ENCODE measurements at places on chromosomes 3 and 15.

DNA sequence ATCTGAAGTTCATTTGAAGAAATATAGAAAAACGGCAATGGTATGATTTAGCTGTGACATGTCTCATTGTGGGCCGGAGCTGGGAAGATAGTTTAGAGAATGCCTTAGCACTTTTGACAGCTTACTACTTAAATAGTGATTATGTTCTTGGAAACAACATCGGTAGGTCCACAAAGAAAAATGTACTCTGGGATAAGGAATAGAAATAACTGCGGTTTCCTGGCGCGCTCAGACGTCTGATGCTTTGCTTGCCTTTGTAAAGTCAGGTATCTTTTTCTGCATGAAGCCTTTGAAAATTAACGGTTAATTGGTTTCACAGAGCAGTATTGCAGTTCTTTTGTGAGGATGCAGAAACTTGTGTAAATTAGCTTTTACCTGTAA, 1.4 kb downstream of the USP3 start:
- no peak for DNase-seq

DNA sequence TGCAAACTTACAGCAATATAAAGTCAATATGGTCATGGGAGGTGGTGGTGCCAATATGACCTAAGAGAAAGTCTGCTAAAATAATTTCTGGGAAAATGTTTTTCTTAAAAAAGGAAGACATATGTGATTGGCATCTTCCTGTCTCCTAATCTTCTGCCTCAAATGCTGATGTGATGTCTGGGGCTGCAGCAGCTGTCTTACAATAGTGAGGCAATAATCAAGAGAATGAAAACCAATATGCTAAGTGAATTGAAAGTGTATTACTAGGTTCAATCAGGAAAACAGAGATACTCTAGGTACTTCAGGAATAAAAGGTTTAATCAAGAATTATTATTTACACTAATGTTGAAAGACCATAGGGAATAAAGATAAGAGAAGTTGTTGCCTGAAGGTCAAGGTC, 7.2 kb upstream of the STT3B start:
- DNase-seq, result no peak

GRCh38 chr15:74540161-74540760, 759 bp upstream of the ARID3B start:
- no peak for DNase-seq

DNA sequence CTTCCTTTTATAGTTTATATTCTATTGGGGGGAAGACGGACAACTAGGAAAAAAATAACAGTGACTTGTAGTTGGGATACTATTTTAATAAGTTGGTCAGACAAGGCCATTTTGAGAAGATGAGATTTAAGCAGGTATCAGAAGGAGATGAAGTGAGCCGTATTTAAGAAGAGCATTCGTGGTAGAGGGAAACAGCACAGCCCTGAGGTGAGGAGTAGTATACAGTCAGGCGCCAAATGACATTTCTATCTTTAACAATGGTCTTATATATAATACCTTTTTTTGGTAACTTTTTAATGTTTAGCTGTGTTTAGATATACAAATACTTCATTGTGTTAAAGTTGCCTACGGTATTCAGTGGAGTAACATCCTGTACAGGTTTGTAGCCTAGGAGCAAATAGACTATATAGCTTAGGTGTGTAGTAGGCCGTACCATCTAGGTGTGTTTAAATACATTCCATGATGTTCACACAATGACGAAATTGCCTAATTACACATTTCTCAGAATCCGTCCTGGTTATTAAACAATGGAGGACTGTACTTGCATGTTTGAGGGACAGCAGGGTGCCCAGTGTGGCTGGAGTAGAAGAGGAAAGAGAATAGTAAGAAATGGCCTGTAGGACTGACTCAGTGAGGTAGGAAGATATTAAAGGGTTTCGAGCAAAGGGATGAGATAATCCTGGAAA, 1.6 kb downstream of the NKTR start:
- no peak for DNase-seq

DNA sequence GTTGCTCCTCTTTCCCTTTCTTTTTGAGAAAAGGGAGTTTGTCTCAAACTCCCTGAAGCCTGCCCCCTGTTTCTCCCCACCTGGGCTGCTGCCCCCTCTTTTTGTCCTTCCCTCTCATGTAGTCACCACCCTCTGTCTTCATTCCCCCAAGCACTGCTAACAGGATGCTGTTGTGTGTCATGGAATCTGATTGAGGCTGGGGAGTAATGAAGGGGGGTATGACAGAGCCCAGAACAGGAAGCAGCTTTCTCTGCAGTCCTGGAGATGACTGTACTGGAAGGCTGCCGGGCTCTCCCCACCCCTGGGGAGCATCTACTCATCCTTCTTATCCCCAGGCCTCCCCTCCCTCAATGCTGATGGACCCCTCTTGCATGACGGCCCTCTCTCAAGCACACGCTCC, 181.6 kb downstream of the ABHD5 start:
- DNase-seq, result no peak

DNA sequence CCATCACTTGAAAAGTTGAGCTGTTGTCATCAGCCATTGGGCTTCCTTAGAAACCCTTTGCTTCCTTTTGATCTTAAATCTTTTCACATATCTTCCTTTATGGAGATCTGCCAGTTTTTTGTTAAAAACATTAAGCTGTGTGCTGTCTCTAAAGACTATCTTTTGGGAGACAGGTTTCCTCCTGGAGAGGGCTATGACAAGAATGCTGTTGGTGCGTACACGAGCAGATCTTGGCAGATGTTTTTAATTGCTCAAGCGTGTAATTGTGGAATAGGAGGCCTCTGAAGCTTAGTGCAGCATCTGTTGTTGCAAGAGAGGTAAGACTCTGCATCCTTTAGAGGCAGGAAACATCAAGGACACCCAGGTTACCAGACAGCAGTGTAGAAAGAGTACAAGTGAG, 56.8 kb downstream of the PHLDB2 start:
- DNase-seq, result no peak

- DNase-seq, result no peak
Observed at GRCh38 chr3:140576449-140576848, 101.4 kb upstream of the TRIM42 start.

DNA sequence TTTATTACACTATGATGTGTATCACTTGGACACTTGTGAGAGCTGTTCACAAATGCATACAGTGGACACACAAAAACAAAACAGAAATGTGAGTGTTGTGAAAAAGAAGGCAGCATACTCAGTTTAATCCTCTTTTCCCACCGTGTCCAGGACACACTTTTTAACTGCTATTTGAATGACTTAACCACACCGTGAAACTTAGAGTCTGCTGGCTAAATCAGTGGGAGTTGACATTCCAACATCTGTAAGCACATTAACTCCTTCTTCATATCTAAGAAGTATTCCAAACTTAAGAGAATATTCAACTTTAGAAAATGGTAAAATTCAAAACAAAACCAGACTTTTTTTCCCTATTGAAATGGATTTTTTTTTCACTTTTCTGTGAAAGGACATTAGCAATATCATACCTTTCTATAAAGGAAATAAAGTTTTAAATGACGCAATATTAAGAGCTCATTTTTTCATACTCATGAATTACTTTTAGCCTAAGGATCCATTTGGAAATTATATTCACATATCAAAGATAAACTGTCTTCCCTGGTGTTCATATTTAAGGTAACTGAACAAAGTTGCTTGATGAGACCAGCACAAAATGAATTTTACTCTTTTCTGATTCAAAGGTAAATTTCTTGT, 316.6 kb downstream of the RBMS3 start:
- no peak for DNase-seq

DNA sequence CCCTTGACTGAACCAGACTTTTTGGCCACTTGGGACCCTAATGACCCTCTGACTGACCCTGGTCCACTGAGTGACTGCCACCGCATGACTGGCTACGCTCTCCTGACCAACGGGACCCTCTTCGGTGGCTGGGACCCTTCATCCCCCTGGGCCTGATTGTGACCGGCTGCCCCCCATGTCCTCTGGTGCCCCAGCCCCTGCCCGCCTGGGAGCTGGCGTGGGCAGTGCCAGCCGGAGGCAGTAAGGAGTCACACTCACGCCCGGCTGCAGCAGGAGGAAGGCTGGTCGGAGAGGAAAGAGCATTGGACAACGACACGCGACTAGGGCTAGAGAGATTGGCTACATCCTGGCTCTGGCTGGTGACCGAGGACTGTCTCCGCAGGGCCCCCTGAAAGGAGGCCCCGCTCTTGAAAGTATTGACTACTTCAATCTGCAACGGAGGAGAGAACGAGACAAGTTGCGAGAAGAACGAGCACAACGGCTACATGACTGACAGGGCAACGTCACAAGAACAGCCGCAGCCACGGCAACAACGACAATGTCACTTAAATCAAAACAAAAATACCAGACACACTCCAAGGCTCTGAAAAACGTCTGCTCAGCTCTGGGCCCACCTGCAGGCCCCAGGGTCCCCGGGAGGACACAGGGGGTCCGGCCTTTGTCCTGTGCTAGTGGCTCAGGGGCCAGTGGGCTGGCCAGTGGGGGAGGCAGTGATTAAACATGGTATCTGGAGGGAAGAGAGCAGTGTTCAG, 15.1 kb upstream of the SEC13 start:
- no peak for DNase-seq

GRCh38 chr3:94285872-94286271, 223.0 kb downstream of the NSUN3 start:
- no peak for DNase-seq

DNA sequence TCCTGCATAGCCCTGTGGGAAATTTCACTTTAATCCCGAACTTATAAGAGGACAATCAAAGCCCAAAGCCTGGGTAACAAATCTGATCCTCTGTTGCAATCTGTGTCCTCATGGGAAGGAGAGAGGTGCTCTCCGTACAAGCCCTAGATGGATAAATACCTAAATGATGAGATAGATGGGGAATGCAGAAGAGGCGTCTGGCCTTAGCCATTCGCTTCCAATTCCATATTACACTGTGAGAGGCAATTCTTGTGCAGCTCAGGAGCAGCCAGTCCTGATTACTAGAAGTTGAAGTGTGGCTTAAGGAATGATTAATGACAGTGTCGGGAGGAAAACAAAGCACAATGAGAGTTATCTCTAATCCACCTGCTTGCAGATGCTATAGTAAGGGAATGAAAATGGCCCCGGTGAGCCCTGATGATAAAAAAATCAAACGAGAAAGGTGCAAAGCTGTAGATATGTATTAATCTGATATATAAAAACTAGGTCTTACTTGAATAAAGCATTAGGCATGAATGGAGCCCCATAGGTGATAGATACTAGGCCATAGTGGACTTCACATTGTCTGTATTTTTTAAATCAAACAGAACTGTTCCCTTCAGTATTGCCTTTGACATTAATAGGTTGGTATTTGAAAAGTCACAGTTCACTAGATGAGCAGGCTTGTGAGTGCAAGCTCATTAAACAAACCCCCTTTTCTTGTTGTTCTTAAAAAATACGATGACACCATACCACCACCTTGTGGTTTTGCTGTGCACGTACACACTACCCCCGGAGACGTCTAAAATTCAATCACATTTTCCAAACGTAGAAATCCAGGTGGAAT, 54.2 kb upstream of the TMCO5A start:
- no peak for DNase-seq

- no peak for DNase-seq
Observed at GRCh38 chr3:73999501-73999900, 374.8 kb upstream of the PDZRN3 start.

DNA sequence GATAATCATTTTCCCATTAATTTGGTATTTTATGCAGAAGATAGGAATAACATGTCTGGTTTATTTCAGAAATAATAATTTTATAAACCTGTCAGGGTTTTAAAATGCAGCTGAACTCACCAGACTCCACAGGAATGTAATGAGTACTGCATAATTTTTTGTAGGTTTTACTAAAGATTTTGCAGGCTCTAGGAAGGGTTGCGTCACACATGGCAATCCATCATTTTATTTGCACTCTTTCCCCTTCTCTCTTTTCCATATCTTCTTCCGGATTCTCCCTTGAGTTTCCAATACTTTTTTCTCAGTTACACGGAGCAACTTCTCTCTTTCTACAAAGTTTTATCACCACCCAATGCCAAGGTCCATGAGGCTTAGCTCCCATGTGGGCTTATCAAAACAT, 234.7 kb downstream of the NFKBIZ start:
- no peak for DNase-seq

- DNase-seq, result no peak
Observed at GRCh38 chr15:84961707-84962106, 19.9 kb upstream of the PDE8A start.

GRCh38 chr3:32138545-32139104, 32.2 kb downstream of the GPD1L start:
- no peak for DNase-seq

DNA sequence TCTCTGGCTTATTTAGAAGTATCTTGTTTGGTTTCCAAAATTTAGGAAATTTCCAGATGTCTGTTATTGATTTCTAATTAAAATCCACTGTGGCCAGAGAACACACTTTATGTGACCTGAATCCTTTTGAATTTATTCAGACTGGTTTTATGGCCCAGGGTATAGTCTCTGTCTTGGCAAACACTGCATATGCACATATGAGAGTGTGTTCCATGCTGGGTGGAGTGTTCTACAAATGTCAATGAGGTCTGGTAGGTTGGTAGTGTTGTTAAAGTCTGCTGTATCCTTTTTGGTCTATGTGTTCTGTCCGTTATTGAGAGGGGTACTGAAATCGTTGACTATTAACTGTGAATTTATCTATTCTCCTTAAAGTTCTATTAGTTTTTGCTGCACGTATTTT, 30.2 kb downstream of the PGPEP1L start:
- DNase-seq, result no peak

DNA sequence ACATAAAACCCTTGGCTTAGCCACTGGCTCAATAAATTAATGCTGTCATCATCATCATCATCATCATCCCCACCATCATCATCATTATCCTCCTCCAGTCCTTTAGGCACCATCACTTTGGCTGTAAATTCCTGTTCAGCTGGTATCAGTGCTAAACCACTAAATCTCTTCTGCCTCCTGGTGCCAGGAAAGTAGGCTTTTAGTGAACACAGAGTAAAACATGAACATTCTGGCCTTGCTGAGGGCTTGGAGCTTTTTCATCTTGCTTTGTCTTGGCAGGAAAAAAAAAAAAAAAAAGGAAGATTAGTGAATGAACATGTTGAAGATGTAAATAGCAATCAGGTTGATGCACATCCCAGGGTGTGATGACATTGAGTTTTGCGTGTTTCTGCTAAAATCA, 67.3 kb upstream of the EIF1B start:
- no peak for DNase-seq

GRCh38 chr3:187066228-187066995, 72.9 kb downstream of the RPL39L start:
- peak; percentile 32 for DNase-seq

GRCh38 chr15:65998486-65998885, 129.2 kb downstream of the RAB11A start:
- DNase-seq, result no peak

GRCh38 chr3:126131881-126132750, 48.2 kb upstream of the SLC41A3 start:
- DNase-seq, result no peak

DNA sequence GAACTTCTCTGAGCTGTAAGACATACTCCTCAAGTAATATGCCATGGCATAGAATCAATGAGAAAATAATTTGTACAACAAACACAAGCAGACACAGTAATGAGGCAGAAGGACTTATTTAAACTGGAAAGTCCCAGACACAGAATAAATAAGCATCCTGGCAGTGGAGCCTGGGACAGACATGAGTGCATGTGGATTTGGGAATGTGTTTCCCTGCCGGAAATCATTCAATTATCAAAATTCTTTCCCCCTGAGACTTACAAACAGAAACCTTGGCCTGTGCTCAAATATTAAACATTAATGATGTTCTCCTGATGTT, 520.1 kb downstream of the ROBO1 start:
- no peak for DNase-seq

GRCh38 chr3:11021611-11022011, 29.1 kb downstream of the SLC6A1 start:
- no peak for DNase-seq

- DNase-seq, result no peak
Observed at GRCh38 chr3:15538345-15538744, 16.8 kb upstream of the COLQ start.
